ENCODE measurements at places on chromosomes 6 and 20.
A peak's percentile ranks its signal among the peaks of the same experiment; 100 is the strongest.

DNA sequence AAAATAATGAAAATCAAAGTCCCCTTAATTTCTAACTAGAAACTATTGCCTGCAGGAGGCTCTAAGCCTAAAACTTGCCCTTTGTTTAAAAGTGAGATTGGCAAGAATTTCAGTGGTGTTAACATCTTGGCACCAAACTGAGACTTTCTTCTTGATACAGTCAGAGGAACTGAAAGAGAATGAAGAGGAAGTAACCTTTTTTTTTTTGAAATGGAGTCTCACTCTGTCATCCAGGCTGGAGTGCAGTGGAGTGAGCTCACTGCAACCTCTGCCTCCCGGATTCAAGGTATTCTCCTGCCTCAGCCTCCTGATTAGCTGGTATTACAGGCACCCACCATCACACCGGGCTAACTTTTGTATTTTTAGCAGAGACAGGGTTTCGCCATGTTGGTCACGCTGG is 3.6 kb downstream of the DOP1A start:
- no peak for DNase-seq

- no peak for DNase-seq
These were observed 776.0 kb upstream of the MANEA start for GRCh38 chr6:94801344-94801743.

DNA sequence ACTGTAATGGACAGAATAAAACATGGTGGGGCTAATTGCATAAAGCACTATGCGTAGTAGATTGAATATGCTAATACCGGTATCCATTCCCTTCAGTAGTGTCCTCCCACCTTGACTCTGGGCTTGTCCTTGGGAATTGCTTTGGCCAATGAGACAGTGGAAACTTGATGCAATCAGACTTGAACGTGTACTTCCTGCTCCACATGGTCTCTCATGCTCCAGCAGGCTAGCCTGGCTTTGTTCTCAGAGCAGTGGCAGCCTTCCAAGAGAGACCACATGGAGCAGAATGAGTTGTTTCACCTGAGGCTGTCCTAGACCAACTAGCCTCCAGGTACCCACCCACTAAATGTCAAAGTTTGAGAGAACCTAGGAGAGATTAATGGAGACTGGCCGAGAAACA is 37.0 kb upstream of the BTBD3 start:
- no peak for DNase-seq

DNA sequence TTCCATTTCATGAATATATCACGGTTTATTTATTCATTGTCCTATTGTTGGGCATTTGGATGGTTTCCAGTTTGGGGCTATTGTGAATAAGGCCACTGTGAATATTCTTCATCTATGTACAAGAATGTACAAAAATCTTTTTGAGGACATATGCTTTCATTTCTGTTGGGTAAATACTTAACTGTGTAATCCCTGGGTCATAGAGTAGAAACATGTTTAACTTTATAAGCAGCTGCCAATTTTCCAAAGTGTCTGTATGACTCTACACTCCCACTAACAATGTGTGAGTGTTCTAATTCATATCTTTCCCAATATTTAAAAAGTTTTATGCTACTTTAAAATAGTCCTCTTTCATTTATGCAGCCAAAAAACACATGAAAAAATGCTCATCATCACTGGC is 98.6 kb downstream of the UST start:
- DNase-seq = no peak

- DNase-seq = no peak
These were observed 483.4 kb upstream of the IRAK1BP1 start for GRCh38 chr6:78383968-78384367.

- no peak for DNase-seq
These were observed 216.5 kb upstream of the TENT5A start for GRCh38 chr6:81969011-81969410.

DNA sequence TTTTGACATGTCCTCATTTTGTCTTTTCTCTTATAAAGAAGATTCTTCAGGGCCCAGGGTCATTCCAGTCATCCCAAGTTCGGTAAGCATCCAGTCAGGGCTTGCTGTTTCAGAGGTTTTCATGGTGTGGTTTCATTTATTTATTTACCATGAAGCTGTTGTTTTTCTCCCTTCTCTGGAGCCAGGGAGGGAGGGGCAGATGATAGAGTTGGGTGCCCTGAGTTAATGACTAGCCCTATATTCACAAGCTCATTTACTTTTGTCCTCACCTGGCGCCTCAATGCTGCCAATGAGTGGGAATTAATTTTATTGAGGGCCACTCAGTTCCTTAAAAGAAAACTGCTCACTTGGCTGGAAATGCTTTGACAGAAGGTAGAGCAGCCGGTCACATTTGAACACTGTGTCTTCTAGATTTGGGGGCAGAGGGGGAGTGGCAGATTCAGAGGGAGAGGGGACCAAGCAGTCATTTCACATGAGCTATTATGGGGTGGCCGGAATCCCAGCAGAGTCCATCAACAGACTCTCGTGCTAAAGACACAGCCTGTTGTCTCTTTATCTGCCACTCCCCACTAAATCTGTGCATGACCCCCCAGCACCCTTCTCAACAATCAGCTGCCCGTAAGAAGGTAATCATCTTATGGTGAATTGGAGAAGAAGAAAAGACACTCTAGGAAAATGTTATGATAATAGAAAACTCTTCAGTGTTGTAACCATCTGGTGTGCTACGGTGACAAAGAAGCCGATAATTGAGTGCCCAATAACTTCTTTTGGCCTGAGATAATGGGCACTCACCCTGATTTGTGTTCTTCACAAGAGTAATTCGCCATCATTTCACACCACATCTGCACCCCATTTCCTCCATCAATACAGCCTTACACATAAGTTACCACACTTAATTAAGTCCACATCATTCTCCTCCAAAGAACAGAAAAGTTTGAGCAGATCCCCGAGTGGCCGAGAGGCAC is 573.5 kb upstream of the JAG1 start:
- DNase-seq = no peak

DNA sequence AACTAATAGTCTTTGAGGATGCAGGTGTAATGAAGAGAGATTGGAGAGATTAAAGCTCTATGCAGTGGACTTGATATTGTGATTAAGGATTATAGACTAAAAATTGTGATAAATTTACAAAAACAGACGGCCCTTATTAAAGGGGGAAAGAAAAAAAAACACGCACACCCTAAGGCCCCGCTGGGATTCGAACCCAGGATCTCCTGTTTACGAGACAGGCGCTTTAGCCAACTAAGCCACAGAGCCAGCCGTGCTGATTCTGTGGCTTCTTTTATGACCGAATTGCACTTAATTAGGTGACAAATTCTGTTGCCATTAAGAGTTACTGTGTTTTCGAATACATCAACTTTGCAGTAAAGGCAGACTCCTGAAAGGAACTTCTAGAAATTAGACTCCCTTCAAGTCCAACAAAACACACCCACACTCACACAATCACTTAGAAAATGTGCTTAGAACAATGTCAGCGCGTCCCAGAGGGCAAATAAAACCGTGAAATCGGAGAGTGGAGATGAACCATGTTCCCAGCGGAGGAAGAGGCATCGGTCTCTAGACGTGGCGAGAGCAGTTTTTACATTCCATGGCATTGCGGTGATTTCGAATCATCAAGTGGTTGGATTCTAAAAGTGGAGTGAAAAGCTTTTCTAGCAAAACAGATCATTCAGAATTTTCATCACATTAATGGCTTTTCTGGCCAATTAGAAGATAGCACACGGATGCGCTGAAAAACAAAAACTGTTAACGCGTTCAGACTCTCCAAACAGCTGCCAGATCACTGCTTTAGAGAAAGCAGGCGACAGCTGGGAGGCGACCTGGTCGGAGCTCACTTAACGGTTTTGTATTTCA is 122.6 kb downstream of the GPX5 start:
- no peak for DNase-seq

- DNase-seq = no peak
These were observed 19.9 kb downstream of the TPX2 start for GRCh38 chr20:31758991-31759390.

DNA sequence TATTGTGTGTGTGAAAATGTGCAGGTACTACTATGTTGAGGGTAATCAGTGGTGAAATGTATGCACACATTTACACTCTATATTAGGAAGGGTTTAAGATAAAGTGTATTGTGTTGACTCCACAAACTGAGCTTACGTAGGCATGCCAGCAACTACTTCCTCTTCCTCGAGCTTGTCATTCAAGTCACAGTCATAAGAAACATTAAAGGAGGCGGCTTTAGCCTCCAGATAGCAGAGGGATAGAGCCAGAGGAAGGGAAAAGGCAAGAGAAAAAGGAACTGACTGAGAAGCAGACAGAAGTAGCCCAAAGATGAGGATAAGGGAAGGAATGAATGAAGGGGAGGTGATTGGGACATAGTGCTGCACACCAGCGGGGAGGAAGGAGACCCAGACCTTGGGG is 55.2 kb downstream of the SMLR1 start:
- DNase-seq = no peak

DNA sequence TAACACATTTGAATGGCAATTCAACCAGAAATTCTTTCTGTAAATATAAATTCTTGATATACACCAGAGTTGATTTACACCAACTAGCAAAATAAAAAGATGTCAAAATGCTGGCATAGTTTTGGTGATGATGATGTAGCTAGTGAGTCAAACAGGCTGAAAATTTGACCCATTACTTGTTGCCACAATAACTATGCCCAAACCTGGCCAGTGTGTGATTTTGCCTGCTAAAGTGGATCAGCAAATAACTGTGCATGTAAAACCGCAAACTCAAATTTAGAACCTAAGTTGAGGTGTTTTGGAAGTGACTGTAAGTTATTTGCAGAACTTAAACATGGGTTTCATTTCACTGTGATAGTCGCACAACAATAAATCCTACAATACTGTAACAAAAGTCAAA is 125.9 kb downstream of the KIF6 start:
- no peak for DNase-seq

- no peak for DNase-seq
These were observed 608 bp upstream of the EIF2S2 start for GRCh38 chr20:34112600-34113101.

DNA sequence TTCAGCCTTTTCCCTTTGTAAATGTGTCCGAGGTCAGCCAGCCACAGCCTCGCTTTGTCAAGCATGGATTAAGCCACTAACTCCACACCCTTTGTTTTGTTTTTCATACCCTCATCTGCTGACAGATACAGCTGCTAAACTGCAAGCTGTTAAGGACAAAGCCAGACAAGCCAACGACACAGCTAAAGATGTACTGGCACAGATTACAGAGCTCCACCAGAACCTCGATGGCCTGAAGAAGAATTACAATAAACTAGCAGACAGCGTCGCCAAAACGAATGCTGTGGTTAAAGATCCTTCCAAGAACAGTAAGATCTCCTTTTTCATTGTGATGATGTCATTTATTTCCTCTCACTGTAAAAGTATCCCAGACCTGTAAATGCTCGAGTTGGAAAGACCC is 269.3 kb downstream of the ARHGAP18 start:
- no peak for DNase-seq

GRCh38 chr6:63573899-63574553 is 1.7 kb downstream of the LOC128125822 start:
- DNase-seq = peak; percentile 10

- DNase-seq = no peak
These were observed 115.2 kb downstream of the TOX2 start for GRCh38 chr20:44029848-44030230.

GRCh38 chr6:22008248-22008836 is 288.5 kb downstream of the PRL start:
- no peak for DNase-seq

DNA sequence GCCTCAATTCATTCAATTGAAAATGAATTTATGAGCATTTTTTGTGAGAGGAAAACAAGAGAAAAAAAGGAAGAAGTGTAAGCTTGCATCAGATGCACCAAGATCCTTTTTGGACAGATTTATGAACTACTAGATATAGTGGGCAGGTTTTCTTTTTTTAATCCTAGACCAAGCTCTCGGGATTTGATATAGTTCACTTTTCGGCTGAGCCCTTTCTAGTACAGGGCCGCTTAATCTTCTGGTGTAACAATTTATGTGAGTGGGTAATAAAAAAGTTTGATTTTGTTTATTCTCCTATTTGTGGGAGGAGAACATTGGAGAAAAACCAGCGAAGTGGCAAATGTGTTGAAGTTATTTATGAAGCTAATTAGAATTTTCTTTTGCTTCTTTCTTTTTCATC is 538.0 kb downstream of the UTRN start:
- no peak for DNase-seq

GRCh38 chr6:103675807-103676406 is 1183.8 kb downstream of the HACE1 start:
- no peak for DNase-seq
